ENCODE measurements at places on chromosomes 2 and 18.

GRCh38 chr2:226030788-226031646, 631.5 kb downstream of the NYAP2 start:
- peak; percentile 91 for DNase-seq

GRCh38 chr18:2971741-2972552, 41.0 kb downstream of the LPIN2 start:
- DNase-seq, result no peak

- DNase-seq, result no peak
Measured at GRCh38 chr2:100344433-100344832, 22.1 kb upstream of the LONRF2 start.

DNA sequence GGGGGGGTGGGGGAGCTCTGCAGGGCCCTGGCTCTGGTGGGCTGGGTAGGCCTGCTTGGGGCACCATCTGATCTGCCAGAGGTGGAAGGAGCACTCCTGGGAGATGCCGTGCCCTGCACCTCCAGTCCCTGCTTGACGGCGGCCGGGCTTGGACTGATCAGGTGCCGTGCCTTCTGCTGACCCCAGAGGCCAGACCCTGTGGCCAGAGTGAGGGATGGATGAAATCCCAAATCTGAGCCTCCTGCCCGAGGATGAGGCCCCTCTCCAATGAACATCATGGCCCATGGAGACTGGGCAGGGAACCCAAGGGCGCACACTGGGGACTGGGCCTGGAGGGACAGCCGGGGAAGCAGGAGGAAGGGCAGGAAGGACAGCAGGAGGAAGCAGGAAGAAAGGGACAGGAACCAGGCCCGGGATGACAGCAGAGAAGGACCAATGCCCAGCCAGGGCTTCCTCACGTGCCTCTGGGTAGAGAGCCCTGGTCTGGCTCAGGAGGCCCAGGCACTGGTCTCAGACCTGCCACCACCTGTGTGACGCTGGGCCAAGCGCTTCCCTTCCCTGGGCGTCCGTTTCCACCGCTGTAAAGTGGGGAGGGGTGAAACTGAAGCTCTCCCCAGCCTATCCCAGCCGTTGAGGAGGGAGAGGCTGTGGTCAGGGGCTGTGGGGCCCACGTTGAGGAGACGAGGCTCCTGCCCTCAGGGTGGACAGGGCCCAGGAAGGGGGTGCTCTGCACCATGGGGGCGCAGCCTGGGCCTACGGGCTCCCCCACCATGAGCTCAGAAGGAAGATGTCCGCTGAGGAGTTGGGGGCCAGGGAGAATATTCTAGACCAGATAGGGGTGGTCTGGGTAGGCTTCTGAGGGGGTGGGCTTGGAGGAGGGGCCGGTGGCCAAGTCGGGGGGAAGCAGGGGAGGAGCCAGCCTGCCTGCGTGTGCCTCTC, 1.0 kb upstream of the GPR35 start:
- DNase-seq, result no peak

DNA sequence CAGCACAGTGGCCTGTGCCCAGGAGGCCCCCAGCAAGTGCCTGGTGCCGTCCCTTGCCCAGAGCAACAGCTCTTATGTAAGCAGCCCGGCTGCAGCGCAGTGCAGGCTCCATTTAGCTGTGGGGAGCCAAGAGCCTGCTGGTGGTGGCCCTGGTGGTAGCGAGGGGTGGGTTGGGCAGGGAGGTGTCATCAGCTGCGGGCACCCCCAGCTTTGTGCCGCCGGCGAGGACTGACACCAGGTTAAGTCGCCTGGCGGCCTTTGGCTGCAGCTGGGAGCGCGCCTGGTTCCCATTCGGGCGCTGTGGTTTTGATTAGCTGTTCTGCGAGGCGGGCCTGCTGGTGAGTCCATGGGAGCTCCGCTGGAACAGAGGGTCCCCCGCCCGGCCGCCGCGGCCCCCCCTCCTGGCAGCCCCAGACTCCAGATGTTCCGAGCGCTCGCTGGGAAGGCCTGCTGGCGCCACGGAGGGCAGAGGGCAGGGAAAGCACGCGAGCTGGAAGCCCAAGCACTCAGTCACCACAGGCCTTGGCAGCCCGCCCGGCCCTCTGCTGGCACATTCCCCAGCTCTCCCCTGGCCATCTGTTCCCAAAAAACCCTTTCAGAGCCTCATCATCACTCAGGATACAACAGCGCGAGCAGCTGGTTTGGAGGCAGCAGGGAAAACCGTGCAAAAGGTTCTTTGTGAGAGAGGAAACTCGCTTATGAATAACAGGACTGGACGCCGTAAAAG, 18.4 kb downstream of the ATOH8 start:
- peak; percentile 100 for DNase-seq

DNA sequence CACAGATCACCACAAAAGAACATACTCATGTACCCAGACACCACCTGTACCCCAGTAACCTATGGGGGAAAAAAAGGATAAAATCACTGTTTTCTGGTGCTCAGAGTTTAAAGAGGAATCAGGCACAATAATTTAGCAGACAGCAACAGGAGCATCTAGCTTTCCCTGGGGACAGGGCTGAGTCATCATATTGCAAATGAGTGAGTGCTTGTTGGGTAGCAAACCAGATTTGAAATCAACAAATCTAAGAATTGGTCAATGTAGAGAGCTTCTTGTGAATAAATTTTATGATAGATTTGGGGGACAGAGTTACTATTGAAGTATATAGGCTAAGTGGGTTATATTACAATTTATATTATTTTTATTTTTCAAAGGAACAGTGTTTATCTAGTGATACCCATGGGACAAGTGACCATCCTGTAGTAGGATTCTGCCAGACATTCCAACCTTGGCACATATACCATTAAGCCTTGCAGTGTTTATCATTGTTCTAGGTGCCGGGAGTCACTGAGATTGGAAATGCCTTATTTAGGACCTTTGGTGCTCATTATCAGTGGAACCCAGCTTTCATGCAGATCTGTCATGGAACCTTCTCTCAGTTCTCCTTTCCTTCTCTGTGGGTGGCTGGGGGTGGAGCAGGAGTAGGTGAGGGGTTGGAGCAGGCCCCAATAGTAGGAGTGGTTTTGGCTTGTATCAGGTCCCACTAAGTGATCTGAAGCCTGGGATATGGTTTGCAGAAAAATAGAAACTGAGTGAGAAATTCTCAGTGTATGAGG, 117.2 kb downstream of the CERS6 start:
- DNase-seq, result no peak

DNA sequence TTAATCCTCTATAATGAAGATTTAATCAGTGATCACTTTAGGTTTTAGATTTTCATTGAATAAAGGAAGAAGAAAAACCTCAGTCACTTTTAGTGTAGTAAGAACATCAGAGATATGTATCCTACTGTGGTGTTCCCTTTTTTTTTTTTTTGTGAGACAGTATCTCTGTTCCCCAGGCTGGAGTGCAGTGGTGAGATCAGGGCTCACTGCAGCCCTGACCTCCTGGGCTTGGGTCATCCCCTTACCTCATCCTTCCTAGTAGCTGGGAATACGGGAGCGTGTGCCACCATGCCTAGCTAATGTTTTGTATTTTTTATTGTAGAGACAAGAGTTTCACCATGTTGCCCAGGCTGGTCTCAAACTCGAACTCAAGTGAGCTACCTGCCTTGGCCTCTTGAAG, 5.1 kb downstream of the SLC39A10 start:
- no peak for DNase-seq

GRCh38 chr18:70126832-70127231, 78.7 kb downstream of the RTTN start:
- DNase-seq, result no peak

DNA sequence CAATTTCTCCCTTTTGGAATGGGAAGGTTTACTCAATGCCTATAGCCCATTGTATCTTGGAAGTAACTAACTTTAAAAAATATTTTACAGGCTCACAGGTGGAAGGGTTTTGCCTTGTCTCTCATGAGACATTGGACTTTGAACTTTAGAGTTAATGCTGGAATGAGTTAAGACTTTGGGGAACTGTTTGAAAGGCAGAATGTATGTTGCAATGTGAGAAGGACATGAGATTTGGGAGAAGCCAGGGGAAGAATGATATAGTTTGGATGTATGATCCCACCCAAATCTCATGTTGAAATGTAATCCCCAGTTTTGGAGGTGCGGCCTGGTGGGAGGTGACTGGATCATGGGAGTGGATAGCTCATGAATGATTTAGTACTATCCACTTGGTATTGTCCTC, 17.5 kb upstream of the TBC1D8 start:
- DNase-seq, result no peak

DNA sequence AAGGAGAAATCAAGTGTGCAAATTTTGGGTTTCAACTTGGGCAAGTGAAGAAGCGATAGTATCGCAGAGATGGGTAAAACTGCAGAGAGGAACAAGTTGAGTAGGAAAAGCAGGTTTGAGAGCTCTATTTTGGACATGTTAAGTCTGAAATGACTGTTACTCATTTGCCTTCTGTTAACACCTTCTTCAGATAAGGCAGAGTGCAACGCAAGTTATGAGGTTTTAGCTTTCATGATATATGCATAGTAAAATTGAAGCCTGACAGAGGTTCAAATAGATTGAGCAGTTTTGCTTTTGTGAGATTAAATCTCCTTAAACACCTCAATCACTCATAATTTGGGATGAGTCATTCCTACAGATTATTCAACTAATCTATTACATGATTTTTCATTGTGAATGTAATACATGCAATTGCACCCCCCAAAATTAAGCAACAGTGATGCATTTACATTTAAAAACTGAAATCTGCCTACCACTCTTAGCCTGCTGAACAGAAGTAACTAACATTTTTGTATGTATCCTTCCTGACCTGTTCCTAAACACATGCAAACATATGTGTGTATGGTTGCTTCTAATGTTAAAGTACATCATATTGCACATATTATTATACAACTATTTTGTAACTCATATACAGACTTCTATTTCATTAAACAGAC, 575.4 kb downstream of the ARHGAP15 start:
- DNase-seq, result no peak

- no peak for DNase-seq
Measured at GRCh38 chr18:57220480-57220879, 73.6 kb downstream of the BOD1L2 start.

DNA sequence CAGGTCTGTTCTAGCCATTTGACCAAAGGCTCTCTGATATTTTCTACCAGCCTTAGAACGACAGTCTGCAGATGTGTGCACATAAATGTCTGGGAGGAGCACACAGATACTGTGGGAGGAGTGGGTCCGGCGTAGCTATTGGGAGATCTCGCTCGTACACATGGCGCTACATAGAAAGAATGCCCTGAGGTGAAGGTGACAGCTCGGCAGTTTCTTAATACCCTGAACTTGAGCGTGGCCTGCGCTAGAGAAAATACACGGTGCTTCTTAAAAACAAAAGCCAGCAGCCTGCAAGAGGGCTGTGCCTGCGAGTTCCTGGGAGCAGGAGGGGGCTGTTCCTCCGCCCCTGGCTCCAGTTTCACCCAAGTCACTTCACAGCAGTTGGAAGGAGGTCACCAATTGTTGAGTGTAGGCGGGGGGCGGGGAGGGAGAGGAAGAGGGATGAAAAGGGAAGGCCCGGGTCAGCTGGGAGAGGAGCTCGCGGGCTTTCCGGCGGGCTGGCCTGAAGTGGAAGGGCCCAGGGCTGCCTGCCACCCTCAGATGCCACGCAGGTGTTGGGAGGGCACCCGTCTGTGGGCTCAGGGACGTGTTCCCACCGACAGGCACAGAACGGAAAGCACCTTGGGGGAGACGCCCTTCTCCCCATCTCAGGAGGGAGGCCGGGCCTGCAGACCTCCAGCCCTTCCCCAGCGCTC, 124.7 kb upstream of the ZNF516 start:
- peak; percentile 76 for DNase-seq

GRCh38 chr2:152098496-152099366, at the start of gene CACNB4:
Gene CACNB4, minus strand, starts transcription at chr2:152099044.
- peak; percentile 11 for DNase-seq

- DNase-seq, result no peak
Measured at GRCh38 chr2:95274291-95275150, at the start of gene PROM2. Gene PROM2, plus strand, starts transcription at chr2:95274449. Its CDS starts 137 bp downstream, at chr2:95274586.

GRCh38 chr18:65221115-65221514, 529.7 kb upstream of the CDH7 start:
- DNase-seq, result no peak

DNA sequence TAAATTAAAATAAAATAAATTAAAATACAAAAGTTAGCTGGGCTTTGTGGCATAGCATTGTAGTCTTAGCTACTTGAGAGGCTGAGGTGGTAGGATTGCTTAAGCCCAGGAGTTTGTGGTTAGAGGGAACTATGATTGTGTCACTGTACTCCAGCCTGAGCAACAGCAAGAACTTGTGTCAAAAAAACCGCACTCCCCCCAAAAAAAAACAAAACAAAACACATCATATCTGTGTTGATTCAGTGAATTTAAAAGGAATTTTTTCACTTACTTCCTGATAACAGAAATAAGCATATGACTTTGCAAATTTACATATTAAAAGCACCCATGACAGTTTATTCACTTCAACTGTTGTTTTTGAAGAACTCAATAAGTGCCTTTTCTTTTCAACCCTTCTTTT, 68.1 kb upstream of the PELI1 start:
- DNase-seq, result no peak

- peak; percentile 93 for DNase-seq
Measured at GRCh38 chr18:48902023-48902855, 48.5 kb downstream of the SMAD7 start.

GRCh38 chr2:218558986-218559385, 9.2 kb downstream of the USP37 start:
- no peak for DNase-seq

DNA sequence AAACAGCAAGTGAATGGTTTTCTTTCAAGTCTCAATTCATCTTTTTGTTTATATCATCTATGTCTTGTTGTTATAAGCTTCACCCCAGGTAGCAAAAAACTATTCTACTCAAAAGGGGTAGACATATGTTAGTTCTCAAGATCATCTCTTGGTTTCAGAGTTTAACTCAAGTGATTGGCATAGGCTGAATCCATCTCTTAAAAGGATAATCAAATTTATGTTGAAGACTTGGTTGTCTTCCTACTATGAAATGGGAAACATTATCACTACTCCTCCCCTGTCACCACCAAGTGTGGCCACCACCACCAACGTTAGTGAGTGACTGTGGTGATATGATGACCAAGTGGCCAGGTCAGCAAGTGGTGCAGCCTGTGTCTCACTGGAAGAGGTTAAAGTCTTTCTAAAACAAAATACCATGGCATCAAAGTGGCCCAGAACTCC, 1.5 kb downstream of the IL1B start:
- no peak for DNase-seq

- peak; percentile 28 for DNase-seq
Measured at GRCh38 chr2:140067661-140068060, 1287.5 kb upstream of the NXPH2 start.

GRCh38 chr18:61755555-61755954, 137.3 kb downstream of the RNF152 start:
- DNase-seq, result no peak
